Breast epithelium (tissue), 4 donors: ENCODE measurements at places on chromosomes 4 and X. TPM values are rescaled to one million over a fixed set of nuclear protein-coding genes. Genes with fewer than 3 reads are reported as not detected.

DNA sequence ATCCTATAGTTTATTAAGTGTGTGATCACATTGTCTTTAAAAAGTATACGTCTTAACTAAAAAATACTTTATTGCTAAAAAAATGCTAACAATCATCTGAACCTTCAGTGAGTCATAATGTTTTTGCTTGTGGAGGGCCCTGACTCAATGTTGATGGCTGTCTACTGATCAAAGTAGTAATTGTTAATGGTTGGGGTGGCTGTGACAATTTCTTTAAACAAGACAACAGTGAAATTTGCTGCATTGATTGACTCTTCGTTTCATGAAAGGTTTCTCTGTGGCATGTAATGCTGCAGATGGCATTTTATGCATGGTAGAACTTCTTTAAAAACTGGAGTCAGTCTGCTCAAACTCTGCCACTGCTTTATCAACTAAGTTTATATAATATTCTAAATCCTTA lies 101.4 kb upstream of the IL15 start:
- no peak for DNase-seq

- DNase-seq, result no peak
These were observed 53.2 kb upstream of the RBMX start for GRCh38 chrX:136933611-136934145.

Gene PHKA1
- 9.8 TPM for total RNA-seq

DNA sequence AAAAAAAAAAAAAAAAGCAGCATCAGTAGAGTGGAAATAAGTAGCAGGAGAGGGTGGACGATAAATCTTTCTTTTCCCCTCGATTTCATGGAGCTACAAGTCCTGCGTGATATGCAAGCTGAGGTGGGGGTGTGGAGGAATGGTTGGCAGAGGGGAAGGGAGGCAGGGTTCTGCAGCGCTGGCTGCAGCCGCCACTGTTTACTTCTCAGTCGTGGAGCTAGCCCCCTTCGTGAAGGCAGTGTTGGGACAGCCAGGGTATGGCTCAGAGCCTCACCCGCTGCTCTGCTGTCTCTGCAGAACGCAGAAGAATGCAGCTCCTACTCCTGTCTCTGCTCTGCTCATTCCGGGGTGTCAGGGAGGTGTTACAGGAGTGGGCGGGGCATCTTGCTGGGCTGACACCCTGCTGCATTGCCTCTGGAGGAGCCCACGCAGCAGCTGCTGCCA lies 140.6 kb downstream of the GPM6A start:
- DNase-seq, result no peak

Gene STBD1
- 8.8 TPM for total RNA-seq
